ENCODE measurements at places on chromosomes 16 and 17.

DNA sequence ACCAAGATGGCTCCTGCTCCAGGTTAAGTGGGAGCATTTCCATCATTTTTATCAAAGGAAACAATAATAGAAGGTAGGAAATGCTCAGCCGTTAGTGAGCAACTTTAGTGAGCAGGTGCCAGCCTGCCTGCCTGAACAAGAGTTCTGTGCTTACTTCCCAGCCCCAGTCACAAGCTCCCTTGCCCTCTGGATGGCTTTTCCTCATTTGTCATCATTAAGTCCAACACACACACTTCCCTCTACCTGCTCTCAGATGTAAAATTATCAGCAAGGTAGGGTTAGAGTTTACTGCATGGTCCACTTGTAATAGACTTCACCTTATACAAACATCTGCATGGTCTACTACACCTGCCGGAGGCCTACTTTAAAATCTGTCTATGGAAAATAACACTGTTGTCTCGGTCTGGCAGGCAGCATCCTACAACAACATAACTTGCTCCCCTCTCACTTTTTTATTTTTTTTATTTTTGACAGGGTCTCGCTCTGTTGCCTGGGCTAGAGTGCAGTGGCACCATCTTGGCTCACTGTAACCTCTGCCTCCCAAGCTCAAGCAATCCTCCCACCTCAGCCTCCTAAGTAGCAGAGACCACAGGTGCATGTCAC, 12.7 kb downstream of the TEX2 start:
- no peak for DNase-seq

DNA sequence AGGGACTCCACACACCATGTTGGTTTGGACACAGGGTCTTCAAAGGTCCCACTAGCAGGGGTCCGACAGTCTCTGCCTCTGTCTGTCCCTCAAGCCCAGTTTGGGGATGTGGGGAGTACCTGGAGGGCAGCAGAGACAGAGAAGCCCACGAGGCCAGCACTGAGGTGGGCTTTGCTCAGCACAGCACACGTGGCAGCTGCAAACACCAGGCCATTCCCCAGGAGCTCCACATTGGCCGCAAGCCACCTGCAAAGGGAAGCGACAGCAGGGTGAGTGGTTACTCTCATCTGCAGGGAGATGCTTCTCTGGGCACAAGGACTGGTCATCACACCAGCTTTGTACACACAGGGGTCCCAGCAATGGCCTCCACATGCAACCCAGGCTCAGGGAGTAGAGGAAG, 62.0 kb downstream of the ABCC6 start:
- DNase-seq = no peak

DNA sequence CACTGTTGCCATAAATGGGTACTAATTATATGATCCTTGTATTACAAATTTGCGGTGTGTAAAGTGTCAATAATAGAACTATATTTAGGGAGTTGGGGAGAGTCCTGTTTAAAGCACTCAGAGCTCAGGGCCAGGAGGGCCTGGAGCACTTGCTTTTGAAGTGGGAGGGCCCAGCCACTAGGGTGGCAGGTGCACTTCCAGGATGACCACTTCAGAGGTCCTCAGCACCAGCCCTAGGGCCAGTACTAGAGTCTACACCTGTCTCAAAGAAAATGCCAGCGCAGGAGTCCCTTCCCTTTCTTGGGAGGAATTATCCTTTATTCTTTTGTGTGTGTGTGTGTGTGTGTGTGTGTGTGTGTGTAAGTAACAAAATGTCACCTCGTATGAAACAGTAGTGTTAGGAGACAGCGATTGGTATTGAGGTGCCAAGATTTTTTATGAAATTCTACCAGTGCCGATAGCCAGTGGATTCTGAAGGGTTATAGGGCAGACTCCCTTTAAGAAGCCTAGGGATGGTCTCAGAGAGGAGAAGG, 31.9 kb downstream of the MYO18A start:
- DNase-seq = no peak

- no peak for DNase-seq
Measured at GRCh38 chr16:5036228-5037156, 2.8 kb upstream of the NAGPA start.

- DNase-seq = no peak
Measured at GRCh38 chr17:8922451-8922850, 43.1 kb downstream of the PIK3R5 start.

- DNase-seq = no peak
Measured at GRCh38 chr17:73318427-73318813, 6.6 kb upstream of the CDC42EP4 start.

GRCh38 chr17:15340966-15341365, 431 bp downstream of the TEKT3 start:
- no peak for DNase-seq
